ENCODE measurements at places on chromosomes 4 and X.
A peak's percentile ranks its signal among the peaks of the same experiment; 100 is the strongest.

- DNase-seq, result no peak
These were observed 11.6 kb downstream of the IL15 start for GRCh38 chr4:141647966-141648365.

DNA sequence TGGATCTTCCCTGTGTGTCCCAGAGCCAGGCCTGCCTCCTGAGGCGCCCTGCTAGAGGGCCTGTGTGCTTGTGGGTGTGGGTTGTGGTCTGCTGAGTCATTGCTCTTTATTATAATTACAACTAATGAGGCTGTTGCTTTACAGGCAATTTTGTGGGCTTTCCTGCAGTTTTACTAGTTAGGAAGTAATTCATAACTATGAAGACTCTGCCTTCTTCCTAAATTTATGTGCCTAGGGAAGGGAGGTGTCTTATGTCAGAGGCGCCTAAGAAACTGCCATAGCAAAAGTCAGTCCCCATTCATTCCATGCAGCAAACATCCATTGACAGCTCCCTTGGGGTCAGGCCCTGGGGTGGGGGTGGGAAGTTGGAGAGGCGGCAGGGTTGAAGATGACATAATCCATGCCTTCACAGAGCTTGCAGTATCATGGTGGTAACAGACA lies 359.2 kb downstream of the IDS start:
- no peak for DNase-seq

DNA sequence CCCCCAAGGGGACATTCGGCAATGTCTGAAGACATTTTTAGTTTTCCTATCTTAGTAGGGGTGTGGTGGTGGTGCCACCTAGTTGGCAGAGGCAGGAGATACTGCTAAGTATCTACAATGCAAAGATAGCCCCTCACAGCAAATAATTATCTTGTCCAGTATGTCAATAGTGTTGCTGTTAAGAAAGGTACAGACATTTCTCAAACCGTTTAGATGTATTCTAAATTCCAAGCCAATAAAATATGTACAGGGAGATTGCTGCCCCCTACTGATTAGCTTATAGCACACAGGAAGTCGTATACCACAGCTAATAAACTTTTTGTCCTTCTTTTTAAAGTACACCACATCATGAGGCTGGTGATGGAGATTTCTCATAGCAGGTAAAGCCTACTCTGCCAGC lies 260.5 kb downstream of the TMA16 start:
- DNase-seq, result peak; percentile 17

- DNase-seq, result peak; percentile 16
These were observed 69.3 kb downstream of the MTMR1 start for GRCh38 chrX:150762258-150763165.

DNA sequence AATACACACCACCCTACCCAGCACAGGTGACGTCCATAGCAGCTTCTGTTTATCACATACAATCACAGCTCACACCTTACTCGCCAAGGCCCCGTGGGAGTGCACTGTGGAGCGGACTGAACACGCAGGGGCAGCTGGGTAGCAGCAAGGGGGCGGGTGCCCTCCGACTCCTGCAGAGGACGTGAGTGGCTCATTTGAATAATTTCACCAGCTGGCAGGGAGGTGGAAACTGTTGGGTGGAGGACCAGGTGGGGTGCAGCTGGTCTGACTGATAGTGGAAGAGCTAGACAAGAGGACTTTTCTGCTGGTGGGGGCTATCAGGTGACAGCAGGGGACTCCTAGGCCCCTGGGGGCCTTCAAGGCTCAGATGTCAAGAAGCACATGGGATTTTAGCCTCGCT lies 16.3 kb downstream of the MAN2B2 start:
- DNase-seq, result peak; percentile 53

GRCh38 chr4:88893961-88894360 lies 163.0 kb downstream of the FAM13A start:
- no peak for DNase-seq

DNA sequence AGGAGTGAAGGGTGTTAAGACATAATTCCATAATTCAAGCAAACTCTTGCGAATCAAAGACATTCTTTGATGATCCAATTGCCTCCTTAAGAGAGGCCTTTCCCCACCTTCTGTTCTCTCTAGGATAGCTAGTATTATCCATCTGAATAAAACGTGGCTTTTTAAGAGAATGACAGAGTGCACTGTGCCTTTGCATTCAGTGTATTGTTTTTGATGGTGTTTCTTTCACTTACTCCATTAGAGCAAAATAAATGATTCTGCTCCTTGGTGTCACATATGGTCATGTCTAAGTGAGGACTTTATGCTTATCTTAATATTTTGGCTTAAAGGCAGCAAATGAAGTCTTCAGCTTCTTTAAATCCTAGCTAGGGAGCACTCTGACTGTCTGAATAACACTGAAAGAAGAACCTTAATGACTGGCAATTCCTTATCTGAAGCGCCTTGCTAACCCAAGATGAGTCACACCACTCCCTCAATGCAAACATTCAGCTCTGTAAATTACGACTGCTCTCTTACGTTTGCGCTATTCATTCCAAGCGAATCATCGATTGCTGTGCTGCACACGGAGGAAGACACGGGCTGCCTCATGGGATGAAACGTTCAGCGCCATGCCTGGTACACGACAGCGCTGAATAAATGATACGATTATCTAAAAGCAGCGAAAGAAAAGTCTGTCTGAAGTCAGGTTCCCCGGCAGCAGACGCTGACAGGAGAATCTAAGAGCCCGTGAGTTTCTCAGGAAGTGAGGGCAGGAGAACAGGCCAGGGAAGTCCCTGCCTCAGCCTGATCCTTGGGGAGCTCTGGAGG lies 35.1 kb upstream of the GEMIN8 start:
- DNase-seq, result no peak

GRCh38 chr4:48244665-48245064 lies 25.0 kb downstream of the TEC start:
- no peak for DNase-seq

GRCh38 chr4:180560896-180561295 lies 1682.3 kb upstream of the TENM3 start:
- no peak for DNase-seq

DNA sequence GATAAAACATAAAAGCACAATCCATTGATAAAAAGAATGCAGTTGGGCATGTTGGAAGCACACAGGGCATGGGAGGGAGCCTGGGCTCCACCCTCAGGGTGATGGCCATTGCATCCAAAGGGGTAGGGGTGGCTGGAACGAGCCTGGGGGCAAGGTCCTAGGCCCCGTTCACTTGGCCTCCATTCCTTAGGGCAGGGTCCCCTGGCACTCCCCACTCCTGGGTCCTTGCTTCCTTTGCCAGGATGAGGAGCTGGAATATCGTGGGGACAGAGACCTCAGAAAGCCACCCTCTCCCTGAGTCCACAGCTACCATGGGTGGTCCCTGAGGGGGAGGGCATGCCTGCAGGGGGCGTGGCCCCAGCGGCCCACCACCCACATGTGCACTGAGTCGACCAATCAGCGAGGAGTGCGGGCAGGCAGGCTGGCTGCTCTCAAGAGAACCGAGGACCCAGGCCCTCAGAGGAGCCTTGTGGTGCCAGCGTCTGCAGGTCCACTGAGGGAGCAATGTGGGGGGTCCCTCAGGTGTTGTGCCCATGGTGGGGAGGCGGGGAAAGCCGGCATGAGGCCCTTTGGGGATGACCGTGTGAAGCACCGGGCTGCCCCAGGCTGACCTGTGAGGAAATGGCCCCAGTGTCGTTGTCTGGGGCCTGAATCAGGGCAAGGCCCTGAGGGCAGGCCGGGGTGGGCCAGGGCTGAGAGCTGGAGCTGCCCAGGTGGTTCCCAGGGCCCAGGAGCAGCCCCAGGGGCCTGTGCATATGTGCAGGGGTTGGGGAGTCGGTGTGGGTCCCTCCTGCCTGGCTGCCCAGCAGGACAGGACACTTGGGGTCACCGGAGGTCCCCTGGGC lies 78.6 kb upstream of the AMELX start:
- DNase-seq, result peak; percentile 8

DNA sequence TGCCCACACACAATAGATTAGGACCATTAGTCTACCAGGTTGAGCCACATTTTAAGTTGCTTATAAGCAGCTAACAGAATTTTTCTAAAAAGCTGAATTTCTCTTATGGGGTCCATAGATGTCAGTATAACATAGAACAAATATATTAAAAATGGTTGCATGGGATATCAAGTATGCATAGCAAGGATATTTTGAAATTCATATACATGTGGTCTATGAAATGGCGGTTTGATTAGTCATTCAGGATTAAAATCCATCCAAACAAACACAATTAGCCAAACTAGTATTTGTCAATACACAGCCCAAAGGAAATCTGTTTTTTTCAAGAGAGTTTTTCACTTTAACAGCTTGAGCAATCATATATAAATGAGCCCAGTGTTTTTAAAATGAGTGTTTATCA lies 33.5 kb upstream of the AMOT start:
- no peak for DNase-seq

- DNase-seq, result peak; percentile 39
These were observed 763 bp downstream of the PYURF start for GRCh38 chr4:88522702-88523324.

GRCh38 chrX:72470532-72471223 lies 102.0 kb downstream of the HDAC8 start:
- DNase-seq, result no peak

- DNase-seq, result no peak
These were observed 178.1 kb upstream of the CPEB2 start for GRCh38 chr4:14824189-14824588.

DNA sequence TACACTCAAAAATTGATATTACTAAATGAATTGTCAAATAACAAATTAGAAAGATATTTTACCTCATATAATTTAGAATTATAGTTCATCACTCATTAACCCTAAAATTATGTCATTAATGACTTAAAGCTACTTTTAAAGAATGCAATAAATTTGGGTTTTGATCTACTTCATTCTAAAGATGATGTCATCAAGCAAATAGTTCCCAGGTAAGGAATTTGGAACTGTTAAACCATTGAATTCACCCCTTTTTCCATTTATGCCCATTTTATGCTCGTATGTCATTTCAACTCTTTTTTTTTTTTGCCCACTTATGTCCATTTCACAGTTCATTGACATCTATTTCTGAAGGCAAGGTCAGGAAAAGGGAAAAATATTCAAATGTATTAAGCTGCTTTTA lies 135.5 kb downstream of the TLL1 start:
- DNase-seq, result no peak

DNA sequence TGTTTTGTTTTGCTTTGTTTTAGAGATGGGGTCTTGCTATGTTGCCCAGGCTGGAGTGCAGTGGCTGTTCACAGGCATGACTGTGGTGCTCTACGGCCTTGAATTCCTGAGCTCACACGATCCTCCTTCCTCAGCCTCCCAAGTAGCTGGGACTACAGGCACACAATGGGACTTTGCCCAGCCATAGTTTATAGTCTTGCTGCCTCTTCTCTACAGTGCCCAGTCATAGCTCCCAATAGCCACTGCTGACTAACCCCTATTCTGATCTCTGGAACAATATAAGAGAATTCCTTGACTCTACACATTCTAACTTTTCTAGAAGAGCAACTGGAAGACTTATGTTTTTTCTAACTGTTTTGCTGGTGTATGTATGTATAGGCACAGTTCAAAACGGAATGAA lies 319.2 kb downstream of the PCDH7 start:
- DNase-seq, result no peak

DNA sequence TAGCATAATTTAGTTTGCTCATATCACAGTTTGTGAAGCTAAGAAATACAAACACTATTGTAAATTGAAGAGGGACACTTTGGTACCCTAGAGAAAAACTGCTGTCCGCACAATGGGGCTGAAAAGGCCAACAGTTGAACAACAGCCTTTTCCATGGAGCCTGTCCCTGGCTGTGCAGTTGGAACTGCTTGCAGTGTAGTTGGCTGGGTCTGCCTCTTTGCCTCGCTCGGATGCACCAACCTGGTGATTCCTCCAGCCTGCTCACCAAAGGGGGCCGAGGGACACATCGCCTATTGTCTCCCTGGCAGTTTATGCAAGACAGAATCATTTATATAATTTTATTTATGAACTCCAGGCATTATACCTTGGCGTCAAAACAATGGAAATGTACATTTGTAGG lies 16.5 kb upstream of the GALNT7 start:
- DNase-seq, result no peak

- DNase-seq, result no peak
These were observed 42.2 kb downstream of the AGA start for GRCh38 chr4:177400030-177400429.

DNA sequence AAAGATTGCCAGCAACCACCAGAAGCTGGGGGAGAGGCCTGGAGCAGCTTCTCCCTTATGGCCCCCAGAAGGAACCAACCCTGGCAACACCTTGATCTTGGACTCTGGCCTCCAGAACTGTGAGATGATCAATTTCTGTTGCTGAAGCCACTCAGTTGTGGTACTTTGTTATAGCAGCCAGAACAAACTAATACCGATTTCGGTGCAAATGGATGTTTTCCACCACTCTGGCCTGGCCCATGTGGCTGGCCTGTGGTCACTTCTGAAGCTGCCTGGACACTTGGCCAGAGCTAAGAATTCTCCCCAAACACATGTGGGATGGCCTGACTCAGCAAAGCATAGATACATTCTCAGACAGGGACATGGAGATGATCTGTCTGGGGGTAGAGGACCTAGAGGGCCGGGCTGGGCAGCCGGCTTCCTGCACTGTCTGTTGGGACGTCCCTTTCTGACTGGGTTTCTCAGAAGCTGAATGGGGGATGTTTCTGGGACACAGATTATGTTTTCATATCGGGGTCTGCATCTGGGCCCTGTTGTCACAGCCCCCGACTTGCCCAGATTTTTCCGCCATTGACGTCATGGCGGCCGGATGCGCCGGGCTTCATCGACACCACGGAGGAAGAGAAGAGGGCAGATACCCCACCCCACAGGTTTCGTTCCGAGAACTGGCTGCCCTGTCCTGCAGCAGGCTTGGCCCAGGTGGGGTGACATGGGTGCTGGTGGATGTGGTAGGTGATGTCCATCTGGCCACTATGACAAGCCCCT lies 4.1 kb downstream of the FOXP3 start:
- no peak for DNase-seq

DNA sequence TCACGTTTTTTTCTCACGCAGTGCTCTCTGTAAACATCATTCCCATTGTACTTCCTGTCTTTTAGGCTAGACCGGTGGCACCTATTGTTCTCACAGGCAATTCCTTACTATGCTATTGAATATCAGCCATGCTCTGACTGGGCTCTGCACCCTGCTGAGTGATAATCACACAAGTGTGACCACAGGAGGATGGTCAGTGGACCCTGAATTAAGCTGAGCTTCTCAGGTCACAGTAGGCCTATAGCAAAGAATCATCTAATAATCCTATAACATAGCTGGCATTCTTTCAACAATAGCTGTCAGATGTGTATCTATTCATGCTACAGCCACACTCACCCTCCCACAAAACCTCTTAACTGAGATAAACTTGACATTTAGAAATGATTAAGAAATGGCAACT lies 2399.8 kb upstream of the TENM3 start:
- no peak for DNase-seq

GRCh38 chr4:54403700-54404453 lies 174.8 kb downstream of the PDGFRA start:
- DNase-seq, result no peak

- no peak for DNase-seq
These were observed 43.3 kb downstream of the FNIP2 start for GRCh38 chr4:158812133-158812532.

- no peak for DNase-seq
These were observed 388.6 kb upstream of the PITX2 start for GRCh38 chr4:111011458-111011857.
